ENCODE measurements at places on chromosomes 2 and 18. TPM values are rescaled to one million over a fixed set of nuclear protein-coding genes. Genes with fewer than 3 reads are reported as not detected.

DIPK1C gene
- total RNA-seq = not detected

THOC1 gene
- 20.8 TPM for total RNA-seq

WDCP gene
- total RNA-seq = 10.6 TPM

TRPM8 gene
- not detected for total RNA-seq

TMEM178A gene
- total RNA-seq = not detected

NCOA1 gene
- 5.9 TPM for total RNA-seq

CHRNA1 gene
- total RNA-seq = 0.07 TPM

VAMP5 gene
- 201 TPM for total RNA-seq

WNT10A gene
- total RNA-seq = not detected

TUBA3E gene
- total RNA-seq = not detected

RESP18 gene
- not detected for total RNA-seq

STARD6 gene
- total RNA-seq = not detected

NT5C1B gene
- total RNA-seq = not detected

Data from mammary microvascular endothelial cell (primary cell).